Brain microvascular endothelial cell (primary cell): ENCODE measurements at places on chromosomes 1 and 21.
A peak's percentile ranks its signal among the peaks of the same experiment; 100 is the strongest.

GRCh38 chr21:27515676-27516075 lies 548.8 kb upstream of the ADAMTS5 start:
- DNase-seq: no peak

DNA sequence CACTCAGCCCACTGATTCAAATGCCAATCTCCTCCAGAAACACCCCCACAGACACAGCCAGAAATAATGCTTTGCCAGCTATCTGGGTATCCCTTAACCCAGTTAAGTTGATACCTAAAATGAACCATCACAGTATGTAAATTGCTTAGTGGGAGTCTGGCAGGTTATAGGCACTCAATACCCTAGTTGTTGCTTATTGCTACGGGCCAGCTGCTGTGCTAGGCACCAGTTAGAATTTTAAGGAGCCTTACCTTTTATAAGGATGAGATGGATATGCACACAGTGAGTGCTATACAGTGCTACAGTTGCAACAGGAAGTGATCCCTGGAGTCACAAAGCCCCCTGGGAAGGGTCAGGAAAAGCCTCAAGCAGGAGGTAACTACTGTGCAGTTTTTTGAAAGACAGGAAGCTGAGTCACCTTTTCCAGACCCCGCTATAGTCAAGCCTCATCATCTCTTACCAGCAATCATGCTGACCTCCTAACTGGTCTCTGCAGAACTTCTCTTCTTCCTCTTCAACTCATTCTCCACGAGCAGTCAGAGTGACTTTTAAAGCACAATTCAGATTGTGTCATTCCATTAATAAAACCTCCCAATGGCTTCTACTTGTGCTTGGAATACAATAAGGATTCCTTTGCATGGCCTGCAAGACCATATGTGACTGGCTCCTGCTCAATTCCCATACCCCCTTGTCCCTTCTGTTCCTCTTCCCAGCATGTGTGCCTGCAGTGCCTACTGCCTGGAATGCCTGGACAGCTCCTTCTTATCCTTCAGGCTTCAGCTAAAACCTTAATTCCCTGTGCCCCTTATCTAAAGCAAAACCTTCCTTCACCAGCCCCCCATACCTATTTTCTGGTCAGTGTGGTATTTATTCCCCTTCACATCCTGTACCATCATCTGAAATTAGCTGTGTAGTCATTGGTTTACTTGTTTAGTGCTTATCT lies 10.4 kb upstream of the TLR5 start:
- DNase-seq: peak; percentile 32

DNA sequence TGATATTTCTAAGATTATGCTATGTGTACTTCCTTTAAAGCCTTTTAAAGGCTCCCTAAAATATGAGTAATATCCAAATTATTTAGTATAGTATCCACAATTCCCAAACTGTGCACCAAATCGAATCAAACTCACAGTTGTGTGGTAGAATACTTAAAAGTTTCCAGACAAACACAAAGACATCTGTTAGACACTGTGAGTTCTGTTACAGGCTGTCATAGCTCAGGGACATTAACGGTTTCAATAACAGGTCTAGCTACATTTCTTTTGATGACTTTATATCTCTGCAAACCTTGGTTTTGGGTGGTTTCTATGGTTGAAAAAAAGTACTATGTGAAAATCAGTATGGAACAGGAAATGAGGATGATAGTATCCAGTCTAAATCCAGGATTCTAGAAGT lies 36.9 kb upstream of the NEK7 start:
- DNase-seq: no peak

DNA sequence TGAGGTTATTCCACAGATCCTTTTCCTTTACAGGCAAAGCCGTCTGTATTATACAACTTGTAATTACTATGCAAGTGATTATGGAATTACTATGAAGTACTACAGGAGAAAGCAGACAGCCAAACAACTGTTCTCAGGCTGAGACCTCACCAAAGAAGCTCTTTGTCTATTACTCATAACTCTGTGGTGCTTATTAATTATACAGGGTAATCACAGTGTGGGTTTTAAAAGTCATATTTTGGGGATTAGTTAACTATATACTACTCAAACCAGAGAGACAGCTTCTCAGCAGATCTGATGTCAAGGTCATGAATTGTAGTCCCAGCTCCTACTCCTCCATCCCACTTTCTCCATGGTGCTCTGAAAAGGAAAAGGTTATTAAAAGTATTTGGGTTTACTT lies 49.6 kb downstream of the CTTNBP2NL start:
- DNase-seq: no peak

GRCh38 chr1:99447721-99448120 lies 183.4 kb downstream of the PLPPR4 start:
- DNase-seq: no peak

GRCh38 chr1:184759112-184759511 lies 4.5 kb upstream of the EDEM3 start:
- DNase-seq: no peak

GRCh38 chr1:236284291-236284721 lies 2.5 kb upstream of the ERO1B start:
- DNase-seq: no peak

GRCh38 chr1:169586067-169586394 lies 250 bp downstream of the F5 start:
- no peak for DNase-seq

GRCh38 chr1:41533731-41534080 lies 49.2 kb upstream of the EDN2 start:
- no peak for DNase-seq

- no peak for DNase-seq
These were observed 6.1 kb upstream of the TTF2 start for GRCh38 chr1:117054068-117054467.

DNA sequence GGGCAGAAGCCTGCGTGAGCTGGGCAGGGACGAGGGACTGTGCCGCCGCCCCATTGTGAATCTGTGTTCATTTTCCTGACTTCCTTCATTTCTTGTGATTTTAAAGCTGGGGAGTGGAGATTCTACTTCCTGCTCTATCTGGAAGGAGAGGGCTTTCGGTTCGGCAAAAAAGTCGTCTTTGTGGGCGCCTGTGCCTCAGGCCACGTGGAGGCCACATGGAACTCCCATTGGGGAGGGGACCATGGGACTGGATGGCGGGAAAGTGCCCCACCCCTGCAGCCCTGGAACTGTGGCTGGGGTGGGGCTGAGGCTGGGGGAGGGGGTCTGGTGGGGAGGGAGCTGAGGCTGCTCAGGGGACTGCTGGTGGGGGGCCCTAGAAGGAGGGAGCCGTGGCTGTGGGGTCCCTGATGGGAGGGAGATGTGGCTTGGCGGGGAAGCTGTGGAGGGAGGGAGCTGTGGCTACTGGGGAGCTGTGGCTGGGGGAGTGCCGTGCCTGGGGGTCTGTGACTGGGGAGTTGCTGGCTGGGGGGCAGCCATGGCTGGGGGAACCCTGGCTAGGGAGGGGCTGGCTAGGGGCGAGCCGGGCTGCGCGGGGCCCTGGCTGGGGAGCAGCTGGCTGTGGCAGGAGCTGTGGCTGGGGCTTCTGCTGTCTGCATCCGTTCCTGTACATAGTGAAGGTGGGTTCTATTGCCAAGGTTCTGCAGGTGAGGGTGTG lies 31.5 kb downstream of the COL18A1 start:
- DNase-seq: no peak

DNA sequence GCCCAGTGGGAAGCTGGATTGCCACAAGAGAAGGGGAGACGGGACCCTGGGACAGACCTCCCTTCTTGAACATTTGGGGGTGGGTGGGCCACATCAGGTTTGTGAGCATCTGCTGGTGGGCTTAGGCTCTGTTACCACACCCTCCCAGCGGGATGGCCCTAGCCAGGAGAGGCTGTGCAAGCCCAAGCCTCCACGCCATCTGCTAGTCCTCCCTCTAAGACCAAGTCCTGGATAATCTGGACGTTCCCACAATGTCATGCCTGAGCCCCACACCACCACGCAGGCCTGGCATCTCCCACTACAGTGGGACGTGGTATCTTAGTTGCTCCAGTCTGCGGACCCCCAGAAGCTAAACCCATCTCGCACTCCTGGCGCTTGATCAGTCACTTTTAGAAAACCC lies 3.7 kb upstream of the IBA57 start:
- DNase-seq: no peak

GRCh38 chr1:92730476-92730875 lies 54.4 kb downstream of the EVI5 start:
- no peak for DNase-seq

DNA sequence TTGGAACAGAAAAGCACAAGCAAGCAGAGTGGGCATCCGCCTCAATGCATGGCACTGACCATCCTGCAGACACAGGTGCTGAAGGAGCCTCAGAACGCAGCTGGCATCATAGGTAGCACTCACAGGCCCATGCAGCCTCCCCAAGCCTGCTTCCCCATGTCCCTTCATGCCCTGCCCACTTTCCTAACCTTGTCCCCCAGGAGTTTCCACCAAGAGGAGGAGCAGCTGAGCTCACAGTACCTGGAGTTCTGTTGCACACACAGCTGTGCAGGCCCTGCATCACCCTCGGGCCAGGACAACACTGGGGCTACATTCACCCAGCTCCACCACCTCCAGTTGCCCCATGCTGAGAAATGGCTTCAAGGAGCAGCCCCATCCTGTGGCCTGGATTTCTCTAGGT lies 83.4 kb downstream of the SETD4 start:
- no peak for DNase-seq

GRCh38 chr1:222326006-222326709 lies 221.7 kb downstream of the HHIPL2 start:
- no peak for DNase-seq

- DNase-seq: no peak
These were observed 12.1 kb downstream of the HIPK1 start for GRCh38 chr1:113941245-113941559.

- DNase-seq: no peak
These were observed 255.9 kb upstream of the VAMP3 start for GRCh38 chr1:7515175-7515574.

- peak; percentile 50 for DNase-seq
These were observed 144.8 kb downstream of the ETS2 start for GRCh38 chr21:38950435-38951094.

- no peak for DNase-seq
These were observed 15.6 kb downstream of the PDE9A start for GRCh38 chr21:42669041-42669440.

DNA sequence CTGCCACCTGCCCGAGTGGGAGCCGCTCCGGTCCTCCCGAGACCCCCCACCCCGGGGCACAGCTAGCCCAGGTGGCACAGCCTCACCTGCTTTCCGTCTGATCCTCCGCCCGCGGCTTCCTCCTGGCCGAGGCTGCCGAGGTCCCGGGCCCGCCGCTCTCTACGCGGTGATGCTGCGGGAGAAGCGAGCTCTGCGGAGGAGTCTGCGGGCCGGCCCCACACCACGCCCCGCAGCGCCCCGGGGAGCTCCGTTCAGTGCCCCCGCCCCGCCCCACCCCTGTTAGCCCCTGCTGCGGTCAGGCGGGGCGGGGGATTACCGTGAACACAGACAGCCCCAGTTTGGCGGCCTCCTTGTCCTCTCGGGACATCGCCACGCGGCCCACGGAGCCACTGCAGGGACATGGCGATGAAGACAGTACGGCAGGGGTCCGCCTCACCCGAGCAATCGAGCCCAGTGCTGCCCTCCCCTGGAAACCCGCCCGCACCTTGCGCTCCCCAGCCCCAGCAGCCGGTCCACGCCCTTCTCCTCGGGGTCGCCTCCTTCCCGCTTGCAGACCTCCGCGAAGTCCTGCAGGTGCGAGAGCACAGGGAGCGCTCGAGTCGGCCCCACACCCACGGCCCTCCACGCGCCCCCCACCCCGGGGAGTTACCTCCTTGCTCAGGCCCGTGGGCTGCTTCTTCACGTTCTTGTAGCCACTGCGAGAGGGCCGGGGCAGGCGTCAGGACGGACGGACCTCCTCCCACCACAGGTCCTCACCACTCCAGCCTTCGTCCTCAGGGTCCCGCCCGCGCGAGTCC lies 933 bp downstream of the C1orf35 start:
- DNase-seq: no peak

DNA sequence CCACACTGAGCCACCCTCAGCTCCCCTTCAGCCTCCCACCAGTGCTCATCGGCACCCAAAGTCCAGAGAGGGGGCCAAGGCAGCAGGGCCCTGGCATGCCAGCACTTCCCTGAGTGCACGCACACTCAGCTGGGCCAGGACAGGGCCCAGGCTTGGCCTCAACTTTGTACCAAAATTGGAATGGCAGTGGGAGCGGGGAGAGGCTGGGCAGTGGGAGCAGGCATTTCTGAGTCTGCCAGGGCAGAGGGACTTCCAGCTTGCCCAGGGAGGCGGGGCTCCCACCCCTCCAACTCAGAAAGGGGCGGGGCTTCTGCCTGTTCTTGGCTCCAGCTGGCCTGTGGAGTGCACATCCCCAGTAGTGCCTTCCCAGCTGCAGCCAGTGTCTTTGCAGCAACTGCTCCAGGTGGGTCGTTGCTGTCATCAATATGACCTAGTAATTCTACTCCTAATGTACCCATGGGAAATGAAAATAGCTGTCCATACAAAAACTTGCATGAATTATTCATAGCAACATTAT lies 10.3 kb upstream of the SNX7 start:
- DNase-seq: no peak

- no peak for DNase-seq
These were observed 711 bp upstream of the ZNF648 start for GRCh38 chr1:182062223-182062622.

DNA sequence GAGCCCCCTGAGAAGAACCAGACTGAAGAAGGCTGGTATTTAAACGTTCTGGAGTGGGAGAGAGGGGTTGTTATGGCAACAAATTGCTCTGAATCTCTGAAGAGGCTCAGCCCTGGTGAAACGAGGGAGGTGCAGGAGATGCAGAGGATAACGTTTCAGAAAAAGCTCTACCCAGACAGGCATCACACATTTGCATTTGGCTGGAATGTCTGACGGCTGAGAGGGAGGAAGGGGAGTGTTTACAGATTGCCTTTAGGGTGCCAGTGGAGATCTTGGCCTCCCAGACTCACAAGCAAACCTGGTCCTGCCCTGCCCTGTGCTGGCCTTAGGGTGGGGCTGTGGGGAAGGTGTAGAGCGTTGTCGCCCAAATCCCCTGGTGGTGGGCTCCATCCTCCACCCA lies 169.0 kb upstream of the AJAP1 start:
- DNase-seq: no peak

DNA sequence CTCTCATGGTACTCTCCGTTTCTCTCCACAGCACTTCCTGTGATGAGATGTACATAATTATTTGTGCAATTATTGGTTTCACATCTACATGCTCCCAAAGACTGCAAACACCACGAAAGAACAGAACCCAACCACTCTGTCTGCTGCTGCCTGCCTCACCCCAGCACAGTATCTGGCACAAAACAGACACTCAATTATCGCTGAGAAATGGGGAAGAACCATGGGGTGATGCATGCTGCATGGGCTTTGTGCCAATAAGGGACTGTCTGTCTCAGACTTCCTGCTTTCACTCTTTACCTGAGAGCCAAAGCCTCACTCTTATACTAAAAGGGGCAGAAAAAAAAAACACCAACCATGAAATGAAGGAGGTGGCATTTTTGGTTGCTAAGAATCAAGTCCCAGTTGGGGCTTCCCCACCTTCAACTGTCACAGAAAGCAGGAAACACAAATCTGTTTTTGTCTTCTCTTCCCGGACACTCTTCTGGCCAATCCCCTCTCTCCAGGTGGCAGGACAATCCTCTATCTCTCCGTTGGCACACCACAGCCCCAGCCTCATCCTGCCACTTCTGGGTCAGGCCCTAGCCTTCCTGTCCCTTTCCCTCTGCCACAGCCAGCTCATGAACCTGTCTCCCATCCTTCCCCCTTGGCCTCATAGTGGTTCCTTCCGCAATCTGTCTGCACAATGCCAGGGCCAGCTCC lies 82.0 kb downstream of the TGFBR3 start:
- DNase-seq: no peak
